ENCODE measurements at places on chromosomes 4 and X.

- no peak for DNase-seq
Measured at GRCh38 chrX:121504153-121504552, 456.7 kb downstream of the GLUD2 start.

- no peak for DNase-seq
Measured at GRCh38 chr4:113122066-113122465, 72.6 kb downstream of the ANK2 start.

- DNase-seq, result no peak
Measured at GRCh38 chr4:3240936-3241522, 7.9 kb upstream of the MSANTD1 start.

DNA sequence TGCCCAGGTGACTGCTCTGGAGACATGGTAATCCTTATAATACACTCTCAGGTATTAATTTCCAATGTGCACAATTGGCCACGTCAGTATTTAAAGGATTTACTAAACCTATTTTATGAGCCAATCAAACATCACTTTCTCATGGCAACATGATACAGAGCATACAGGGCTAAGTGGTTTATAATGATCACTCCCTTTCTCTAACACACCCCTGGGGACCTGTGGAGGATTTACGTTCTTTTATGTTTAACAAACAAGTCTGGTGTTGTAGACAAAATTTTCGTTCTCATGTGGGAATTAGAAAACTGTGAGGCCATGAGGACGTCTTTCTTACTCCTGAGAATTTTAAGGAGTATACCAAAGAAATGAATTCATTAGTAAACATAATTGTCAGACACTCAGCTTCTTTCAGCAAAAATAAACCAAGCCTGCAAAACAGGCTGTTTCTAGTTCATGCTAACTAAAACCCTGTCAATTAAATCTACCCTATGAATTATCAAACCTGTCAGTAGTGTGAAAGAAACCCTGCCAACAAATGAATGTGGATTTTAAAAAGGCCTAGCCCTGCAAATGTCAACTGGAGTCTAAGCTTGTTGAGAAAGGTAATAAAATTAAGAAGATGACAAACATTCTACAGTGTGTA is 155.8 kb downstream of the PDGFC start:
- no peak for DNase-seq

- no peak for DNase-seq
Measured at GRCh38 chrX:97260679-97261078, 377.0 kb downstream of the RPA4 start.

DNA sequence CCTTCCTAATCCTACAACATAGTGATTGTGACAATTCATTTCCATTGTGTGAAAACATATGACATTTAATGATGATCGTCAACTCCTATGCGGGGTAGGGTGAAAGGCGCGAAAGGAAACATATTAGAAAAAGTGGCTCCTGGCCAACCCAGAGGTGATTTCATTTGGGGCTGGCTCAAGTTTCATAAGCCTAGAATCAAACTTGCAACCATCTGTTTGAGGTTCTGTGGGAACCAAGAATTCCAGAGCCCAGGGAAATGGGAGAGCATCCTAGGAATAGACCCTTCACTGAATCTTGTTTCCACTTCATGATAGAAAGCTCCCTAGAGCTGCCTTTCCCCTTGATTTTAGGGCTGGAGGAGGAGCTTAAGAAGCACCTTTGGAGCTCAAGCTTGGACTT is 101.3 kb upstream of the EGFL6 start:
- DNase-seq, result no peak

DNA sequence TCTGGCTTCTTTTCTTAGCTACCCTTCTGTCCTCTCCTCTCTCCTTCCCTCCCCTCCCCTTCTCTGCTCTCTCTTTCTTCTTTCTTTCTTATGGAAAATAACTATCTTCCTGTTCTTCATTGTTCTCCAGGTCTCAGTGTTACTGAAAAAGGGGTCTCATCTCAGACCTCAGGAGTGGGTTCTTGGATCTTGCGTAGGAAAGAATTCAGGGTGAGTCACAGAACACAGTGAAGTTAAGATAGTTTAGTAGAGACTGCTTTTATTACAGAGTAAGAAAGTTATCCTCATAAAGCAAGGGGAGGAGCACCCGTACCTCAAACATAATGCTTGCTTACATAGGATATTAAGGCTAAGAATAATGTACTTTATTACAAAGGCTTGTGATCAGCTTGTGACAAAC is 31.8 kb upstream of the CWH43 start:
- no peak for DNase-seq

- DNase-seq, result no peak
Measured at GRCh38 chr4:100690812-100691211, 173.0 kb upstream of the EMCN start.

DNA sequence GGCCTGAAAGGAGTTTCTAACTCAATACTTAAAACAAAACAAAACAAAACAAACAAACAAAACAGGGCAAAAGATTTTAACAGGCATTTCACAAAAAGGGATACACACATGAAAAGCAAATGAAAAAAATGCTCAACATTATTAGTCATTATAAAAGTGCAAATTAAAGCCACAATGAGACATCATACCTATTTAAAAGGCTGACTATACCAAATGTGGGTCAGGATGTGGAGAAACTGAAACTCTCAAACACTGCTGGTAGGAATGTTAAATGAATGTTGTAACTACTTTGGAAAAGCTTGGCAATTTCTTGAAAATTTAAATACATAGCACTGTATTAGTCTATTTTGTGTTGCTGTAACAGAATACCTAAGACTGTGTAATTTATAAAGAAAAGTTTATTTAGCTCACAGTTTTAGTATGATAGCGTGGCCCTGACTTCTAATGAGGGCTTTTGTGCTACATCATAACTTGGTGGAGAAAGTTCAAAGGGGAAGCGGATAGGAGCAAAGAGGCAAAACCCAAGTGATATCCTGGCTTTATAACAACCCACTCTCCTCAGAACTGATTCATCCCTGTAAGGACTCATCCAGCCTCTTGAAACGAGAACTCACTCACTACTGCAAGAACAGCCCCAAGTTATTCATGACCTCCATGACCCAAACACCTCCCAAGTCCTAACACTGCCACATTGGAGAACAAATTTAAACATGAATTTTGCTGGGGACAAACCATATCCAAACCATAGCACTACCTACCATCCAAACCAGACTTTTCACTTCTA is 214.0 kb downstream of the TEX11 start:
- DNase-seq, result no peak

DNA sequence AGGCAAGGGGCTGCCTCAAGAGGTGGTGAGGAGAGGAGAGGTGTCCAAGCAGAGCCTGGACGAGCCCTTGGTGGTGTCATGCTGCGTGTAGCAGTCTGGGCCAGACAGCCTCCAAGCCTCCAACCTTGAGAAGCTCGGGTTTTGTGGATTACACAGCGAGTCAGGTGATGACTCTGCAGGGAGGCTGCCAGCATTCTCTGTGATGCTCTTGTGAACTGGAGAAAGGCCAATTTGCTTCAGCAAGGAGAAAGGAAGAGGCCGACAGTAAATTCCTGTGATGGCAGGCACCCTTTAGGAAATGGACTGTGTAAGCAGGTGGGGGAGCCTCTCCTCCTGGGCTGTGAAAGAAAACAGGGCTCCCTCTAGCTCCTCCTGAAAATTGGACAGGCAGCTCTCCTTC is 36.0 kb upstream of the CD99L2 start:
- DNase-seq, result no peak

DNA sequence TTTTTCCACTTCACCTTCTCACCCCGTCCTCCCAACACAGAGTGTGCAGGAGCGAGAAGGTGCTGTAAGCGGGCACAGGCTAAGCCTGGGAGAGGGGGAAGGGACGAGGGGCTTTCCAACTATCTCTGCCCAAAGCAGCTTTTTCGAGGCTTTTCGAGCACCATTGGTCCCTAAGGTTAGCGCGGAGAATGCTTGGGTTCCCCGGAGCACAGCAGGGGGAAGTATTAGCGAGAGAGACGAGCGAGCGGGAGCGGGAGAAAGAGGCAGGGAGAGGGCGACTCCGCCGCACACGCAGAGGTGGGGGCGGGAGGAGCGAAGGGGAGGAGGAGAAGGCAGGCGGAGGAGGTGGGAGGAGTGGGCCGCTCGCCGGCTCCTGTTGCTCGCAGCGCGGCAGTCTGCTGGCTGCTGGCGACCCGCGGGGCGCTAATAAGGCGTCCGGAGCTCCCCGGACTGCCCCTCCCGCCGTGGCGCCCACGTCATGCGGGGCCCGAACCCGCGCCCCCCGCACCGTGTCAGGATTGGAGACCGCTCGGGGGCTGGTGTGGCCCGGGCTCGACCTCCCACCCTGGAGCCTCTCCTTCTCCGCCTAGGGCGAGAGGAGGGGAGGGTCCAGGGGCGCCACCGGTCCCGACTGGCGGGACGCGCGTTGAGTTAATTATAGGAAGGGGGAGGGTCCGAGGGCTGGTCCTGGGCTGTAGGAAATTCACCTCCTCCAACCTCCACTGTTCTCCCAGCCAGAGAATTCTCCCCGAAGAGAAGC is at the start of gene ADAMTS3:
Gene ADAMTS3, minus strand, starts transcription at position 263 of the 760 bp plus-strand sequence. CDS start 459 bp downstream, outside the sequence.
- peak; percentile 60 for DNase-seq

GRCh38 chrX:122248681-122249080 is 935.4 kb upstream of the GRIA3 start:
- no peak for DNase-seq

DNA sequence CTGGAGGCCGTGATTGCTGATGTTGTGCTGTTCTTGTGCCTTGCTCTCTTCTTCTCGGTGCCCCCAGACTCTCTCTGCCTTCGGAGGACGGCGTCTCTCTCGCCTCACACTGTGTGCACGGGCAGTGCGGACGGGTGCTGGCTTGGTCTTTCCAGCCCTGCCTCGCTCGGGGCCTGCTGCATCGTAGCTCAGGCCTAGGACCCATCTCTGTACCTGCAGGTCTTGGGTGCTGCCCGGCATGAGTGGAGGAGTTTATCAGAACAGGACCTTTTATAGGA is 18.2 kb downstream of the RGS12 start:
- no peak for DNase-seq

- no peak for DNase-seq
Measured at GRCh38 chrX:55072286-55072685, 2.5 kb upstream of the PAGE2B start.

GRCh38 chrX:24508375-24508774 is 43.3 kb downstream of the PDK3 start:
- no peak for DNase-seq

- no peak for DNase-seq
Measured at GRCh38 chrX:17732138-17732783, 5.0 kb upstream of the SCML1 start.

DNA sequence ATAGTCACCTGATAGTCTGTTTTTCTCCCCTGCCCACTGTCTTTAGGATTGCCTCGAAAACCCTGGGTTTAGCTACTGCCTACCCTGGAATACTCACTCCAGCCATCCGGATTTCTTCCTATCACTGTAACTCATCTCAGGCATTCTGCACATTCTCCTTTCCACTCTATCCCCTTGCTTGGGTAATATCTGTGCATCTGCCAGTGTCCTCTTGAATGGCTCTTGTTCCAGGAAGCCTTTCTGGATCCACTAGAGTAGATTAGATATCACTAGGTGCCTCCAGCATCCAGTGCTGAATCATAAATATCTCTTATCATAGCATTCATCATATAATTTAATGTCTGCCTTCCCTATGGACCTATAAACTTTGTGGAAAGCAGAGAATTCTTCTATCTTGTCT is 17.1 kb upstream of the GALNT7 start:
- no peak for DNase-seq

DNA sequence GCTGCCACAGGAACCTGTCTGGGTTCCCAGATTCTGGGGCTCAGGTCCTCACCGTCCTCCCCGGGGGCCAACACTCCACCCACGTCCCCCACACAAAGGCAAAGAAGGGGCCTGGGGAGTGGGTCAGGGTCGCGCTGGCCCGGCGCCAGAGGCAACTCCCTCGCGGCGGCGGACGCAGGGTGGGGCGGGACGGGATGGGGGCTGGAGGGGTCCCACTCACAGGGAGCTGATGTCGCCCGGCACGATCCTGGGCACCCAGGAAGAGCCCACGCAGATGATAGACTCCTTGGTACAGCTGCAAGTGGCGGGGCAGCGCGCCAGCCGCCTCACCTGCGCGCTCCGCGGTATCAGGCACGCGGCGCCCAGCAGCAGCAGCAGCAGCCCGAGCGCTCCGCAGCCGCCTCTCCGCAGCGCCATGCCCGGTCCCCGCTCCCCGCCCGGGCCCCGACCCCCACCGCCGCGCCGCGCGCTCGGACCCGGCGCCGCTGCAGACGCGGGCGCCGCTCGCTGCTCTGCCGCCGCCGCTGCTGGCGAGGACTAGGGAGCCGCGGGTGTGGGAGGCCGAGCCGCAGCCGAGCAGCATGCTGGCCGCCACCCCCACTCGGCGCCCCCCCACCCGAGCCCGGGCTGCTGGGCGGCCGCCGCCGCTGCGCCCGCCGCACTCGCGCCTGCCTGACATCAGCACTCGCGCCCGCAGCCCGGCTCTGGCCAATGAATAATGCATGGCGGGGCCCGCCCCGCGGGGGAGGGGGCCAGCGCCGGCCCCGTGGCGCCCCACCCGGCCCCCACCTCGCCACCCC is at the start of gene LGI2:
Gene LGI2, minus strand, starts transcription at position 670 of the 800 bp plus-strand sequence. Its CDS starts 253 bp downstream, at position 417.
- DNase-seq, result peak; percentile 50

GRCh38 chrX:100687546-100687945 is 43.5 kb downstream of the SRPX2 start:
- no peak for DNase-seq

DNA sequence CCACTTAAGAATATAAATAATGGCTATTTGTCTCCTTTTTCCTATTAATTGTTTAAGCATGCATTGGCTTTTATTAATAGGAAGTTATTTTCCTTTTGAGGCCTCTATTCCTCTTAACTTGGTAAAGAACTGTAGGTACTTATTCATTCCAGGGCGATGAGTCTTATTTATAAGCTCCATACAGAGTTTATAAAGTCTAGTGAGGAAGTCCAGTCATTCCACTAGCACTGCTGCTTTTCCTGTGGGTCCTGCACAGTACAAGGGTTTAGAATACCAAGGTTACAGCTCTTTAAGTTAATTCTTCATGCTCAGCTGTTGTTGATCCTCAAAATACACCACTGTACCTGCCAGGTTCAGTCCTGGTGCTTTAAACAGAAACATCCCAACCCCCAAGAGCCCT is 28.5 kb upstream of the WNK3 start:
- no peak for DNase-seq

GRCh38 chr4:84470204-84470785 is 28.8 kb downstream of the NKX6-1 start:
- no peak for DNase-seq

- no peak for DNase-seq
Measured at GRCh38 chr4:18422685-18423084, 401.1 kb upstream of the LCORL start.

DNA sequence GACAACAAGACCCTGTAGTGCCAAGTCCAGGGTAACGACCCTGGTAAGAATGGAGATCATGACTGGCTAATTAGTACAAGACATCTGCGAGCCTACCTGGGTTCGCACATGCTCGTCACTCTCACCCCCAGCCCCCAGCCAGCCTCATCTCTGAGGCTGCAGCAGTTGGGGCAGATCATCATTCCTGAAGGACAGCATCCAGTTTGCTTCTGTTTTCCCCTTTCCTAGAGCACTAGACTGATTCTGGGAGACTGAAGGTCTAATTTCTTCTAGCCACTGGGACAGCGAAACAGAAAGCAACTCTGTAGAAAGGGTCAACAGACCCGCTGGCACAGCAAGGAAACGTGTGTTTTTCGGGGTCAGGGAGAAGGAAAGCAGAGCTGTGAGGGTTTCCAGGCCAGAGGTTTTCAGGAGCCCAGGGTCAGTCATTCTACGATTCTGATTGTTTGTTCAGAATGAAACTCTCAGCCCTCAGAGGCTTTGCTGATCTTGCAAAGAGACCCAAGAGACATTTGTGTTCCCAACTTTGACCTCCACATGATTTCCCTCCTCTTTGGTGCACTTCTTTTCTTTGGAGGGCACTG is 343.1 kb upstream of the NOCT start:
- DNase-seq, result no peak

Data from MM.1S (cell line).